ENCODE measurements at places on chromosomes 2 and 18. TPM values are rescaled to one million over a fixed set of nuclear protein-coding genes. Genes with fewer than 3 reads are reported as not detected.

OST4 gene
- 172 TPM for total RNA-seq

C1QL2 gene
- total RNA-seq, result not detected

GDF7 gene
- not detected for total RNA-seq

SLC9A4 gene
- 0.12 TPM for total RNA-seq

DNA sequence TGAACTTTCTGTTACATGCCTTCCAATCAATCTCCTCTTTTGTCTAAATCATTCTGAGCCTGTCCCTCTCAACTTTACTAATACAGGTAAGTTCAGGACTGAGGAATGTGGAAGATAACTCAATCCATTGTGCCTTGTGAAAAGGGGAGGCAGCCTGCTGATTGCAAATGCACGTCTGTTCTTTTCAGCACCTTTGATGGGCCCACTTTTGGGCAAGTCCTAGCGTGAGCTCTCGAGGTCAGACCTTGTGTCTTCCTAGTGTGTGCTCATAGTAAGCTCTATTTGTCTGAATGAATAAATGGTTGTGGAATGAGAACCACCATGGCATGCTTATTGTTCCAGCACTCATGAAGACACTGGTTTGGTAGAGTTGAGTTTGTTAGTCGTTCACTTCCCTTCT, 50.4 kb upstream of the REL start:
- no peak for DNase-seq

DNA sequence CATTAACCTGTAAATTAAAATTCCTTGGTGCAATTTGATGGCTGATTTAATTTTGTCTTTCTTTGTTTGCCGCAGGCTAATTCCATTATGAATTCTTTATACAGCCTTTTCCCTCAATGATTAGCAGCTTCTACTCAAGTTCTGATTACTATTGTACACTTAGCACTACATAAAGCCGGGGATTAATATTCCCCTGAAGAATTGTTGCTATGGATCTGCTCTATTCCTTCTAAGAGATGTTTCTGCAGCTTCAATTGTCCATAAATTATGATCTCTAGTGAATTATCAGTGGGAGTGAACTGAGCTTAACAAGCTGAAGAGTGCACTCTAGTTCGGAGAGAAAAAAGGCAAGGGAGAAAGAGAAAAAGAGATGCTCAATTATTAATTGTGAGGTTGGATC, 433.7 kb upstream of the SPRED2 start:
- DNase-seq, result no peak

- DNase-seq, result no peak
These were observed 106.0 kb upstream of the TAF1B start for GRCh38 chr2:9737053-9737875.

DNA sequence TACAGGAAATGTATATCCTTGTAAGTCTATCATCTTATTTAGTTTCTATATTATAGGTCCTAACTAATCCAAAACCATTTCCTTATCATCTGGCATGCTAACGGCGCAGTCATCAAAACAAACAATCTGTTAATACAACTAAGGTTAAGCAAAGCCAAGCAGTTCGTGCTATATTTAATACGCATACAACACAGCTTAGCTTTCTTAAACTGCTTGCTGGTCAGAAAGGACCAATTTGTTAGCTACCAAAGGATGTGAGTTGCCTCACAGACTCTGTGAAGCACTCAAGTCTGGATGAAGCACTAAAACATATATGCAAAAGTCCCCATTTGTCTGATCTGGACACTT, 67.0 kb downstream of the ZEB2 start:
- no peak for DNase-seq

- peak; percentile 28 for DNase-seq
These were observed 1.2 kb downstream of the MEX3C start for GRCh38 chr18:51196118-51196810.

GRCh38 chr2:28490558-28490957, 5.3 kb upstream of the PLB1 start:
- no peak for DNase-seq

DNA sequence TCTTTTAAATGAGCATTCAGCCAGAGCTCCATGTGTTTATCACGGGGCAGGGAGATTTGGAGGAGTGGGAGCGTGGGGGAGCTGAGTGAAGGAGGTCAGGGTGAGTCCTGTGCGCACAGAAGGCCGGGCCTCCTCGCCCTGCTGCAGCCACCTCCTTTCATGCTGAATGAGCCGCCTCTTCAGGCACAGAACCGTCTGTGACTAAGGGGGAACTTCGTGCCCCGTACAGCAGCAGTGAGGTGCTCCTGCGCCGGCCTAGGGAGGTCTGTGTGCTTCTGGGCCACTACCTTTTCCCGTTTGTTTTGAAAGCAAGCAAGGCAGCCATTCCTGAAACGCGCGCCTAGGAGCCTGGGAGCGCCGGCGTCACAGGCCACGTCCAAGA, 27.1 kb upstream of the ZNF516 start:
- DNase-seq, result no peak

DNA sequence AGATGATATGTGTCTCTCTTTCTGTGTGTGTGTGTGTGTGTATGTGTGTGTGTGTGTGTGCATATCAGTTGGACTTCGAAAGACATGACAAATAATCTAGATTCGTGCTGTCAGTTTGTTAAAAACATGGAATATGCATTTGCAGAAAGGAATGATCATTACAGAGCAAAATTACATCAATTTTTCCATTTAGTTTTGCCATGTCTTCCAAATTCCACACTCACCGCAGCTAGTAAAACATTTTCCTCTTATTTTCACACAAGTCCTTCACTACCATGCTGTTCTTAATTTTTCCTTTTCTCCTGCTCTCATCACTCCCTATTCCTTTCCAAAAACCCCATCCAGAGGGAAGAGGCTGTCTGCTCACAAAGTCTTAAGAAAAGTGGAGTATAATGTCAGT, 1191.4 kb upstream of the SLC39A10 start:
- no peak for DNase-seq

GRCh38 chr2:212195626-212196025, 343.0 kb downstream of the ERBB4 start:
- DNase-seq, result no peak

GRCh38 chr2:23385748-23386338, 864 bp downstream of the KLHL29 start:
- peak; percentile 32 for DNase-seq

DNA sequence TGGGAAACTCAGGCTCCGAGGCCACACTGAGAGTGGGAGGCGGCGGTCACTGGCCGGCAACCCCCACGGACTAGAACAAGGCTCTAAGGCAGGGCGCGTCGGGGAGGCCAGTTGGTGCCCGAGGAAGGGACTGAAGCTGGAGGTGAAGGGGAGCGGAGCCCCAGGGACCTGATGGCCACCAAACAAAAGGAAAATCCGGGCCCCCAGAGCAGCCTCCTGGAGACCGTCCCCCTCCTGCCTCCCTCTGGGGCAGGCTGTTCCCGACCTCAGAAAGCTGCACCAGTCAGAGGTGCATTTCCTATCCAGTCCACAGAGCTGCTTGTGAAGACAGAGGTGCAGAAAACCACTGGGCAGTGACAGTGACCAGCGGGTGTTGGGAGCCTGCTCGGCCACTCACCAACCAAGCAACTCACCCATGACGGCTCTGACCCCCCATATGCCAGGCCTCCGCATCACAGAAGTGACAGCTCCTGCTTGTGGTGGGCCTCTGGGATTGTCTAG, 172.7 kb downstream of the TWIST2 start:
- DNase-seq, result no peak

GRCh38 chr18:2515171-2515787, 56.0 kb downstream of the METTL4 start:
- DNase-seq, result no peak

DNA sequence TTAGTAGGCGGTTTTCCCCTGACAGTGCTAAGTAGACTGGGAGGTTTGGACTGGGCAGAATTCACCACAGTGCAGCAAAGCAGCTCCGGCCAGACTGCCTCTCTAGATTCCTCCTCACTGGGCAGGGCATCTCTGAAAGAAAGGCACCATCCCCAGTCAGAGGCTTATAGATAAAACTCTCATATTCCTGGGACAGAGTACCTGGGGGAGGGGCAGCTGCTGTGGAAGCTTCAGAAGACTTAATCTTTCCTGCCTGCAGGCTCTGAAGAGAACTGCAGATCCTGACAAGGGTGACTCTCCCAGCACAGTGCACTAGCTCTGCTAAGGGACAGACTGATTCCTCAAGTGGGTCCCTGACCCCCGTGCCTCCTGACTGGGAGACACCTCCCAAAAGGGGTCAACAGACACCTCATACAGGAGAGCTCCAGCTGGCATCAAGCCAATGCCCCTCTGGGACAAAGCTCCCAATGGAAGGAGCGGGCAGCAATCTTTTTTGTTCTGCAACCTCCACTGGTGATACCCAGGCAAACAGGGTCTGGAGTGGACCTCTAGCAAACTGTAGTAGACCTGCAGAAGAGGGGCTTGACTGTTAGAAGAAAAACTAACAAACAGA, 266.8 kb upstream of the CRIM1 start:
- no peak for DNase-seq

- no peak for DNase-seq
These were observed 120.9 kb downstream of the FAM210A start for GRCh38 chr18:13605477-13605876.

DNA sequence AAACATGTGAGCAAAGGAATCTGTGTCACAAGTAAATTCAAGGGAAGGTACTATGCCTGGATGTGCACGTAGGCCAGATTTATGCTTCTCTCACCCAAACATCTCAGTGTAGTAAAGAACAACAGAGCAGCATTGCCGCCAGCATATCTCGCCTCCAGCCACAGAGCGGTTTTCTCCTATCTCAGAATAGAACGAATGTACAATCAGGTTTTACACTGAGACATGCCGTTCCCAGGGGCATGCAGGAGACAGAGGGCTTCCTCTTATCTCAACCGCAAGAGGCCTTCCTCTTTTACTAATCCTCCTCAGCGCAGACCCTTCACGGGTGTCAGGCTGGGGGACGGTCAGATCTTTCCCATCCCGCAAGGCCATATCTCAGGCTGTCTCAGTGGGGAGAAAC, 175.3 kb downstream of the RPIA start:
- no peak for DNase-seq

- DNase-seq, result no peak
These were observed 371.9 kb upstream of the KCNH7 start for GRCh38 chr2:163210430-163210918.

DNA sequence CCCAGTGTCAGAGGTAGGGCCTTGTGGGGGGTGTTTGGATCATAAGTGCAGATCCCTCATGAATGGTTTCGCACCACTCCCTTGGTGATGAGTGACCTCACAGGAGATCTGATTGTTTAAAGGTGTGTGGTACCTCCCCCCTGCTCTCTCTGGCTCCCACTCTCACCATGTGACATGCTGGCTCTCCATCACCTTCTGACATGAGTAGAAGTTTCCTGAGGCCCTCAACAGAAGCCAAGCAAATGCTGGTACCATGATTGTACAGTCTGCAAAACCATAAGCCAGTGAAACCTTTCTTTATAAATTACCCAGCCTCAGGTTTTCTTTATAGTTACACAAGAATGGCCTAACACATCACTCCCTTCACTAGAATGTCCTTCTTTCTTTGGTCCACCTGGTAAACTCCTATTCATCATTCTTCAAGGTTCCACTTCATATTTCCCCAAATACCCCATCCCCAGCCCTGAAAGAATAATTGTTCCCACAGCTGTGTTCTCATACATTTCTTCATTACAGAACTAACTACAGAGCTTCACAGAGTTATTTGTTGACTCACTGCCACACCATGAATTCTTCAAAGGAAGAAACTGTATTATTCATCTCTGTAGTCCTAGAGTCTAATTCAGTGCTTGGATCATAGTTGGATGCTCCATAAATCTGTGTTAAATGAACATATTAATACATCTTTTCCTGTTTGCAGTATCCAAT, 81.2 kb upstream of the STK17B start:
- DNase-seq, result no peak

- DNase-seq, result peak; percentile 54
These were observed at the start of gene FRZB for GRCh38 chr2:182866461-182867406. FRZB (minus strand) TSS chr2:182866637; CDS start chr2:182866552, 85 bp downstream.

- DNase-seq, result no peak
These were observed 234.0 kb downstream of the DYM start for GRCh38 chr18:49226243-49227000.

GRCh38 chr2:54409752-54410151, 46.4 kb upstream of the SPTBN1 start:
- DNase-seq, result no peak

- no peak for DNase-seq
These were observed 1438.0 kb upstream of the ZEB2 start for GRCh38 chr2:145957929-145958328.

DNA sequence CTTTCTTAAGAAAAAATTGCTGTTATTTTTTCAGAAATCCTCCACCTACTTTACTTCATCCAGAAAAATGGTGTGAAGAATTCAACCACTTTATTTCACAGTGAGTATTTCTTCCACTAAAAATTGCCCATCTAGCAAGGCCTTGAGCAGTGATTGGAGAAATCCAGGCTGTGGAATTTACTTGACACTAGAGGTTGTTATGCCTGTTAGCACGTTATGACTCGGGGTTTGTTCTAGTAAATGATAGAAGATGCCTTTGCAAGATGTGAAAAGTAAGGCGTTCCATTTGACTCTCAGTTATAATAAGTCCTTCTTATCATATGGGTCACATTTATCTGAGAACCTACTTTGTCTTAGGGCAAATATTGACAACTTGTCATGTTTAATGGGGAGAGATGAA, 157.4 kb downstream of the MYO3B start:
- no peak for DNase-seq

GRCh38 chr2:197306696-197307040, 3.9 kb downstream of the ANKRD44 start:
- no peak for DNase-seq
